Lower lobe of right lung (tissue), 2 donors: ENCODE measurements at places on chromosomes 12 and 14. TPM values are rescaled to one million over a fixed set of nuclear protein-coding genes. Genes with fewer than 3 reads are reported as not detected.

- H3K36me3 ChIP-seq: no peaks in the 10 kb centered on the region
- no peak for DNase-seq
- peaks cover 6% of the 10 kb centered on the region for H3K4me1 ChIP-seq
- no peaks in the 10 kb centered on the region for H3K27me3 ChIP-seq
- H3K27ac ChIP-seq: no peak overlapping the region
These were observed 108.8 kb upstream of the ARHGAP5 start for GRCh38 chr14:31968107-31968810.

The KLHL33 gene
- total RNA-seq: 0.47 TPM

DNA sequence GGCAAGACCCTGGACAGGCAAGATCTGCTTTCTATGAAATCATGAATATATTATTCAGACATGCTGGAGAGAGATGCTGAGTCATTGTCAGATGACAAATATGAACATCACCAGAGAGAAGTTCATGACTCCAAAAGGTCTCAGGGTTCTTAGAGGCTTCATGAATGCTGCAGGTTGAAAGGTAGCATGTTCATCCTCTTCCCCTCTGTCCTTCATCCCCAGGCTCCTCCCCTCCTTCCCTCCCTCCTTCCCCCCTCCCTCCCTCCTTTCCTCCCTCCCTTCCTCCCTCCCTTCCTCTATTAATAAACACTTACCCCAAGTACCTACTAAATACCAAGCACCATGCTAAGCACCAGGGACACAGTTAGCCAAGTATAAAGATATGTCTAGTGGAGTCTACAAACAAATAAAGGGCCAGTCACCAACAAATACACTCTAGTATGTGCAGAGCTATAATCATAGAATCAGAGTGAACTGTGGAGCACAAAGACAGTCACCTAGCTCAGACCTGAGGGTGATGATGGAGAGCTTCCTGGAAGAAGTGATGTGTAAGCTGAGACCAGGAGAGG is 46.2 kb downstream of the RPH3A start:
- H3K27me3 ChIP-seq: peaks cover 19% of the 10 kb centered on the region
- H3K27ac ChIP-seq: no peak overlapping the region
- H3K36me3 ChIP-seq: no peaks in the 10 kb centered on the region
- H3K4me3 ChIP-seq: no peak overlapping the region
- DNase-seq: no peak

The IFNG-AS1 gene
- not detected for total RNA-seq

The E2F7 gene
- total RNA-seq: 1.0 TPM

The TMEM253 gene
- 0.50 TPM for total RNA-seq

The SYNDIG1L gene
- 1.6 TPM for total RNA-seq

The PROX2 gene
- 0.12 TPM for total RNA-seq

The SLC24A4 gene
- total RNA-seq: 3.5 TPM

- H3K27ac ChIP-seq: no peak overlapping the region
- H3K4me3 ChIP-seq: no peak overlapping the region
- H3K27me3 ChIP-seq: no peaks in the 10 kb centered on the region
- H3K36me3 ChIP-seq: no peaks in the 10 kb centered on the region
These were observed 23.1 kb downstream of the BHLHE41 start for GRCh38 chr12:26101763-26102162.

GRCh38 chr12:43863770-43864366 is 28.0 kb downstream of the TMEM117 start:
- no peak for DNase-seq
- no peak overlapping the region for H3K27ac ChIP-seq
- H3K4me3 ChIP-seq: no peak overlapping the region
- H3K4me1 ChIP-seq: no peaks in the 10 kb centered on the region
- no peaks in the 10 kb centered on the region for H3K27me3 ChIP-seq

DNA sequence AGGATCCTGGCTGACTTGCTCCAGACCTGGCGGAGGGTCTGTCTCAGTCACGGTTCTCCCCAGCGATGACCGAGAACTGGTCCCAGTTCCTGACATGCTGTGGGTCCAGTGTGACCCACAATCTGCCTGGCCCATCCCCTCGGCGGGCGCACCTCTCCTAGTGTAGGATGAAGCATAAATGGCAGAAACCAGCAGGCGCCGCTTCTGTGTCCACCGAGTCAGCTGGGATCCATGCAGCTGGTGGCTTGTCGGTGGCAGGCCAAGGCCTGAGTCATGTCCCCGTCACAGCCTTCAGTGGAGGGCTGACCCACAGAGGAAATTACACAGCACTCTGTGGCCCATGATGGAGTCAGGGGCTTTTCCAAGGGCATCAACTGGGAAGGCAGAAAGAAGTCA is 38.5 kb downstream of the NFKBIA start:
- DNase-seq: peak; percentile 57
- H3K4me3 ChIP-seq: no peak overlapping the region
- H3K36me3 ChIP-seq: no peaks in the 10 kb centered on the region
- no peaks in the 10 kb centered on the region for H3K27me3 ChIP-seq

The FRMD6 gene
- total RNA-seq: 10.0 TPM

DNA sequence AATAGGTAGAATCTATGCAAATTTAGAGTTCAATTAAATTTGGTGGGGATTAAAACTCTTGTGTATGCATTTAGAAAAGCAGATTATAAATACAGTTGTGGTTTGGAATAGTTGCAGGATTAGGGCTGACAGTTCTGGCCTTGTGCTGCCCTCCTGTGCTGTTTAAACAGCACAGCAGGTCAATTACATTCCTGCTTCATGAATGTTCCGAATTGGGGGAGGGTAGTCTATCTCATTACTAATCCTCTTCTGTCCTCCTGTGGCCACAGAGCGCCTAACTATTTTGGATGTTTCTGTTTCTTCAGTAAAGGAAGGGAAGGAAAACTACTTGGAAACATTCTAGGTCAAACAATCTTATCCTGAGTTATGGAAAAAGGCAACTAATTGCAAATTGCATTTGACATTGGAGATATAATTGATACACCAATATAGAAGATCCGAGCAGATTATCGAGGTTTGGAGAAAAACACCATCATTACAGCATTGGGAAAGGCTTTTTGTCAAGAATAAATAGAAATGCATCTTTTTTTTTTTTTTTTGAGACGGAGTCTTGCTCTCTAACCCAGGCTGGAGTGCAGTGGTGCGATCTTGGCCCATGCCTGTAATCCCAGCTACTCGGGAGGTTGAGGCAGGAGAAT is 8.7 kb upstream of the GPR19 start:
- H3K36me3 ChIP-seq: no peaks in the 10 kb centered on the region
- peaks cover 19% of the 10 kb centered on the region for H3K4me1 ChIP-seq
- H3K4me3 ChIP-seq: no peak overlapping the region
- H3K27ac ChIP-seq: peak overlapping the region; percentile 8

DNA sequence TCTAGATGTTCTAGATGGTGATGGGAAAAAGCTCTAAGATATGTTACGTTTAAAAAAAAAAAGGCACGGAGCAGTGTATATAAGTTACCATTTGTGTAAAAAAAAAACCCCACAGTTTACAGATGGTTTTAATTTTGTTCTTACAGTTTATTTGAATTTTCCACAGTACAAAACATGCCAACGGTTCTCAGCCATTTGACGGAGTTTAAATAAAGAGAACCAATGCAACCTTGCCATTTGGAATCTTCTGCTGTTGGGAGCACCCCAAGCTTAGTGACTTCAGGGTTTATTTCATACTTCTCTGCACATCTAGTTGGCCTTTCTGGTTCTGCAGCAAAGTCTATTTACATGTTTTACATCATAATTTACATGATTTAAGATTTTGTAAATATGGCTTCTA is 7.7 kb upstream of the HPD start:
- no peaks in the 10 kb centered on the region for H3K27me3 ChIP-seq
- H3K36me3 ChIP-seq: no peaks in the 10 kb centered on the region
- no peaks in the 10 kb centered on the region for H3K4me1 ChIP-seq
- no peak for DNase-seq

- no peaks in the 10 kb centered on the region for H3K4me1 ChIP-seq
- H3K27ac ChIP-seq: no peak overlapping the region
- H3K27me3 ChIP-seq: no peaks in the 10 kb centered on the region
- no peaks in the 10 kb centered on the region for H3K36me3 ChIP-seq
- H3K4me3 ChIP-seq: no peak overlapping the region
These were observed 111.2 kb downstream of the LRRIQ1 start for GRCh38 chr12:85147331-85147730.

DNA sequence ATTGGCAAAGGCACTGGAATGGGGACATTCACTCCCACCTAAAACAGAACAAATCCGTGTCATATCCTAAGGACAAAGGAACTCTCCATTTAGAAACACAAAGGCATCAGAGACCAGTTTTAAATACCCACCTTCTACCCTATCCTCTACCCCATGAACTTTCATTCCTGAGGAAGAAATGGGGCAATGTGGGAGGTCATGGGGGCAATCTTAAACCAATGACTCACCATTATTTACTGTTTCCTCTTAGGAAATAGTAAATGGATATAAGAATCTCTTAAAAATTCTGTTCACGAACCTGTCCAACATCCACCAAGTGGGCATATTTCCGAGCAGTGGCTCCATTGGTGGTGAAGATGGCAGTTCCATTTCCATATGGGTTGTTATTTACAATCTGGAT is 19.4 kb downstream of the ALDH6A1 start:
- DNase-seq: no peak
- no peak overlapping the region for H3K4me3 ChIP-seq
- no peak overlapping the region for H3K27ac ChIP-seq
- H3K27me3 ChIP-seq: no peaks in the 10 kb centered on the region
- H3K36me3 ChIP-seq: peaks cover 95% of the 10 kb centered on the region
- no peaks in the 10 kb centered on the region for H3K4me1 ChIP-seq

GRCh38 chr14:46973295-46973694 is 321.7 kb upstream of the RPL10L start:
- no peaks in the 10 kb centered on the region for H3K36me3 ChIP-seq
- no peaks in the 10 kb centered on the region for H3K4me1 ChIP-seq
- no peaks in the 10 kb centered on the region for H3K27me3 ChIP-seq
- no peak overlapping the region for H3K27ac ChIP-seq
- no peak for DNase-seq

GRCh38 chr12:80015660-80016059 is 80.8 kb upstream of the PPP1R12A start:
- no peaks in the 10 kb centered on the region for H3K27me3 ChIP-seq
- H3K36me3 ChIP-seq: no peaks in the 10 kb centered on the region
- no peak for DNase-seq
- H3K4me1 ChIP-seq: no peaks in the 10 kb centered on the region
- H3K27ac ChIP-seq: no peak overlapping the region

The ZNF10 gene
- 7.7 TPM for total RNA-seq

DNA sequence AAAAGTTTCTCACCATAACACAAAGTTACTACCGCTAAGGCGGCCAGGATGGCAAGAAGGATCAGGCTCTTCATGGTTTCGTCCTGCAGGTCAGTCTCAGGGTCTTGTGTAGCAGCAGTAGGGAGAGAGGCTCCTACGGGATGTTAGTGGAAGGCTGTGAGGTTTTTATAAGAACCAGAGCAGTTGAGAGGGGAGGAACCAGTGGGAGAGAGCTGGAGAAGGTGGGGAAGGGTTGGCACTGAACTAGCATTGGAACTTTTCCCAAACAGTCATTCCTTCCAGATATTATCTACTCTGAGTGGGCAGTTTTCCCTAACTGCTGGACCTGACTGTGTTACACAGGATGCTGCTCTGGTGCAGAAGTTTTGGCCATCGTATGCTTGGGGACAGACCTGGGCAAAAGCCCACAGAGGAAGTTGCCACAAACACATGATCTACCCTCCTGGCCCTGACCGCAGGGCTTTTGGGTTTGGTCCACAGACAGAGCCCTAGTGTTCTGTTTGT is at the start of gene MGP:
MGP (minus strand) TSS at position 137 of the 504 bp plus-strand sequence; CDS start at position 74, 63 bp downstream.
- H3K4me1 ChIP-seq: peaks cover 25% of the 10 kb centered on the region
- H3K36me3 ChIP-seq: no peaks in the 10 kb centered on the region
- H3K4me3 ChIP-seq: peak within 1 kb of the TSS; percentile 39

- H3K36me3 ChIP-seq: no peaks in the 10 kb centered on the region
- no peaks in the 10 kb centered on the region for H3K4me1 ChIP-seq
- H3K27me3 ChIP-seq: no peaks in the 10 kb centered on the region
- no peak overlapping the region for H3K4me3 ChIP-seq
These were observed 21.2 kb upstream of the BATF start for GRCh38 chr14:75501080-75501479.

DNA sequence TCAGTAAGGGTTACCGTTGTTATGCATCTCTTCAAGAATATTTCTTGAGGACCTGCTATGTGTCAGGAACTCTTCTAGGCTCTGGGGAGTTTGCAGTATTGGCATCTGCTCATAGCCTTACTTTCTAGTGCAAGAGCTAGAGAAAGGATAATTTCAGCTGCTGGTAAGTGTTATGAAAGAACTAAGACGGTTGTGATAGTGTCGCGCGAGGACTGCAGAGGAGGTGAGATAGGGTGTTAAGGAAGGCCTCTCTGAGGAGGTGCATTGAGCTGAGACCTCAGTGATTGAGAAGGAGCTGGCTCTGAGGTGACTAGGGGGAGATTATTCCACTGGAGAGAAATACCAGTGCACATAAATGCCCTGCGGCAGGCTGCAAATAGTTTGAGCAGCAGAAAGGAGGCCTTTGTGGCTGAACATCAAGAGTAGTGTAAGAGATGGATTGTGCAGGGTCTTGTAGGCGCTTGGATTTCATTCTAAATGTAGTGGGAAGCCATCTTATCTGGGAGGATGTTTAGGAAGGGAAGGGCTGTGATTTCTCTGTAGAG is 824 bp downstream of the DDX55 start:
- peaks cover 55% of the 10 kb centered on the region for H3K36me3 ChIP-seq
- peaks cover 20% of the 10 kb centered on the region for H3K4me1 ChIP-seq
- peak overlapping the region; percentile 89 for H3K27ac ChIP-seq
- no peaks in the 10 kb centered on the region for H3K27me3 ChIP-seq

The GPR84 gene
- total RNA-seq: 0.65 TPM

DNA sequence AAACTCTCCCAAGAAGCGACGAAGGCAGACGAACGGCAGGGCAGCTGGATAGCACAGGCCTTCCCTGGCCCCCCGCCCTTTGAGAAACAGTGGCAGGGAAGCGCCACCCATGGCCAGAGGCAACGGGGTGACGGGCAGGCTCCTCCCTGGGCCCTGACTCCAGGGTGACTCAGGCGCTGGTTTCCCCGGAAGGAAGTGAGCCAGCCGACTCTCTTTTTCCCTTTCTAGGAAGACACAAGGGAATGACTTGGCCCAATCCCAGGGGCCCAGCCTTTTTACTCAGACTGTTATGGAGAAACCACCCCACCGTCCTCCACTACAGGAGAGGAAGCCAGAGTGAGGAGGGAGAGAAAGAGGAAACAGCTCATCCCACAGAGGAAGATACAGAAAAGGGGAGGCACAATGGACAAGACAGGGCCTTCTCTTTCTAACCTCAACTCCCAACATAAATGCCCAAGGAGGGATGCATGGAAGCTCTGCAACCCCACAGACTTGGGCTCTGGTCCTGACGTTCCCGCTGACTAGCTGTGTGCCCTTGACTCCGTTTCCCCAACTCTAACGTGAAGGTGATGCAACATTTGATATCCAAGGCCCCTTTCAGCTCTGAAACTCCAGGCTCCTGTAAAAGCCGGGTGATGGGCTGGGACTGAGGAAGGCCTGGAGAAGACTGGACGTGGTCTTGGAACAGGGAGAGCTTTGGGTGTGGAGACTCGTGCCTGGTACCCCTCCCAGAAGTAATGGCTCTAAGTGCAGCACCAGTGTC is 27.9 kb downstream of the ACTN1 start:
- H3K4me1 ChIP-seq: peaks cover 94% of the 10 kb centered on the region
- H3K27ac ChIP-seq: peak overlapping the region; percentile 65
- no peaks in the 10 kb centered on the region for H3K36me3 ChIP-seq

DNA sequence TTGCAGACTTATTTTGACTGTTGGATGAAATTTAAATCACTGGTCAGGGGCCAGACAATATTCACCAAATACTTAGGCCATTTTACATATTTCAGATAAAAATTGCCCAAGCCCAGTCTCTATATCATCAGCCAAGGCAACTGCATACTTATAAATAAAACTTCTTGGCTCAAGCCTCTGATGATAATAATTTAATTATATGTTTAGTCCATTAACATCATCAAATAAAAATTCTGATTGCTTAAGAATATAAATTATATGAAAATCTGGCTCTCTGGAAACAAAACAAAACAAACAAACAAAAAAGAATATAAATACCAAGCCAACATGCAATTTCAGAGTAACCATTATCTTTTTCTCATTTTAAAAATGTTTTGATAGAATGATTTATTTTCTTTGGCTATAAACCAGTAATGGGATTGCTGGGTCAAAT is 165.2 kb downstream of the BTG1 start:
- no peaks in the 10 kb centered on the region for H3K36me3 ChIP-seq
- no peak overlapping the region for H3K4me3 ChIP-seq
- DNase-seq: no peak
- H3K27ac ChIP-seq: no peak overlapping the region
